ENCODE measurements at places on chromosomes 4 and X.
A peak's percentile ranks its signal among the peaks of the same experiment; 100 is the strongest.

GRCh38 chr4:98794565-98795205, 134.2 kb downstream of the EIF4E start:
- peak; percentile 28 for DNase-seq

GRCh38 chrX:21926527-21927278, 13.8 kb upstream of the SMS start:
- DNase-seq = no peak

DNA sequence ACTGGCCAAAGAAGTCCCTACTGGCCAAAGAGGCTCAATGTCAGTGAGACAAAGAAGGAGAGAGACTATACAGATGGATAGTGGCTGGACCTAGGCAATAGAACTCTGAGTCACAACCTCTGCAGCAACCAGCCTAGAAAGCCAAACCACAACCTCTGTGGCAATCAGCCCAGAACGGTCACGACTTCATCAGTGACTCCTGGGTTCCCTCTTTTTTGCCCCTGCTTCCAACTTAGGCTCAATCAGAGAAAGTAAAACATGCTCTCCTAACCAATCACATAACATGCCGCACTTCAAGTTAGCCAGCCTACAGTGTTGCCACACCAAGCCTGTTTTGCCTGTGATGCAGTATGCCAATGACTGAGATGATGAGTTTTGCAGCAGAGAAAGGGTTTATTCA, 203.4 kb downstream of the ANAPC10 start:
- DNase-seq = no peak

GRCh38 chrX:20913760-20914159, 460.5 kb upstream of the CNKSR2 start:
- DNase-seq = no peak

- no peak for DNase-seq
Measured at GRCh38 chr4:149980121-149980682, 98.0 kb upstream of the DCLK2 start.

DNA sequence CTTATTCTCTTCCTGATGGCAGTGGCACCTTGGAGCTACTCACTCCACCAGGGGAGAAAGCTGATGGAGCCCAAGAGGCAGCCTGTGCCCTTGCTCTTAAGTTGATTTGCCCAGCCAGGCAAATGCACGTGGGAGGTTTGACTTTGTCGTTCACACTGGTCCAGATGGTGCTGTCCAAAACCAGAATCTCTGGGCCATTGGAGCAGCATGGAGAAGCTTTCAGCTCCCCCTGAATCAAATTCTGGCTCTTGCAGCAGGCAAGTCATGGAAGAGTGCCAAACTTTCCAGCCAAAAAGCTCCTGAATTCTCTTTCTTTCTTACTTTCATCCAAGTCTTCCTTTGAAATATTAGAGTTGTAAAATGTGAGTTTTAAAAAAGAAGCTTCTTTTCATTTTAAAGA, 970.4 kb downstream of the RPA4 start:
- no peak for DNase-seq

DNA sequence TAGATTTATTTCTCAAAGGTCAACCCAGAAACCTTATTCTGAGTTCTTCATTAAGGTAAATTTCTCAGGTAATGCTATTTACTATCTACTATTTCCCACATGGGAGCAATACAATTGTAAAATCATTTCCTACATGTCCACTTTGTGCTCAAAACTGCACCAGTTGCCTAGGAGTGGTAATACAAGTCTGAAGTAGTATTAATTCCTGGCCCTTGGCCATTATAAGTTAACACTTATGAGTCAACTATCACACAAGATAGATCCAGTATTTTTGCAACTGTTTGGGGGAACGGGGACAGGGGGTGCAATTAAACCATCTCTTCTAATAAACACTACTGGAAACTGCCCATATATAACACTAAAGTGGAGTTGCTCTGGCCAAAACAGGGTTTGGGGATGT, 48.9 kb downstream of the ACSL4 start:
- DNase-seq = no peak

- no peak for DNase-seq
Measured at GRCh38 chr4:82787342-82787741, 11.3 kb downstream of the SCD5 start.

GRCh38 chrX:153818571-153819383, 11.6 kb downstream of the PDZD4 start:
- DNase-seq = peak; percentile 22

GRCh38 chr4:56222514-56222913, 164.8 kb downstream of the AASDH start:
- no peak for DNase-seq
